ENCODE measurements at places on chromosomes 6 and 20.

DNA sequence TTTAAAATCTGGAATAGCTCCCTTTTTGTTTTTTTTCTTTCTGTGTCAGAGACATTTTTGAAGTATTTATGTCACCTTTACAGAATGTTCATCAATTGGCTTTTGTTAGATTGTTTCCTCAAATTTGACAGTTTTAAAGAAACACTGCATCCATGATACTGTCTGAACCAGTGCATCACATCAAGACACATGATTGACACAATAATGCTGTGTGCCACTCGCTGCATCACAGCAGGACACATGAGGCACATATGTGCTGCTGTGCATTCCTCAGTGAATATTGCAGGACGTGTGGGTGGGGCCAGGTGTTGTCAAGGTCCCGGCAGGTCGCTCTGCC, 37.4 kb downstream of the ERMARD start:
- no peak for DNase-seq
- no peaks in the 10 kb centered on the region for H3K36me3 ChIP-seq
- no peak overlapping the region for H3K27ac ChIP-seq
- peaks cover 15% of the 10 kb centered on the region for H3K4me1 ChIP-seq

DNA sequence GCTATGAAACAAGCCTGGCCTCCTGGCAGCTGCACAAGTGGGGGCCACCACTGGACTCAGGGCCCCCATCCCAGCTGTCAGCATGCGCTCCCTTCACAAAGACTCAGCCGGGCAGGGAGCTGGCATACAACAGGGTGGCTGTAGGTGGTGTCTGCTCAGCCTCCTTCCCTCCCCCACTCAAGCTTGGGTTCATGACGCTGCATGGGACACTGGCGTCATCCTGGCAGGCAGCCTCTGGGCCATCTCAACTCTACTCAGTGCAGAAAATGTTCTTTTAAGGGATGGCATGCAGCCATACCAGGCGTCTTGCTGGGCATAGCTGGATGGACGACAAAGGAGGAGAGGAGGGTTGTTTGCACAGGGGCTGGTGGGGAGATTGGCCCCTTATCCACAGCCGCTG, 30.5 kb downstream of the SAYSD1 start:
- peaks cover 21% of the 10 kb centered on the region for H3K4me1 ChIP-seq
- H3K27me3 ChIP-seq = peaks cover 50% of the 10 kb centered on the region
- H3K27ac ChIP-seq = no peak overlapping the region

GRCh38 chr6:167919349-167919748, 78.1 kb upstream of the KIF25 start:
- no peak for DNase-seq
- no peak overlapping the region for H3K4me3 ChIP-seq
- no peaks in the 10 kb centered on the region for H3K27me3 ChIP-seq
- peaks cover 3% of the 10 kb centered on the region for H3K36me3 ChIP-seq

DNA sequence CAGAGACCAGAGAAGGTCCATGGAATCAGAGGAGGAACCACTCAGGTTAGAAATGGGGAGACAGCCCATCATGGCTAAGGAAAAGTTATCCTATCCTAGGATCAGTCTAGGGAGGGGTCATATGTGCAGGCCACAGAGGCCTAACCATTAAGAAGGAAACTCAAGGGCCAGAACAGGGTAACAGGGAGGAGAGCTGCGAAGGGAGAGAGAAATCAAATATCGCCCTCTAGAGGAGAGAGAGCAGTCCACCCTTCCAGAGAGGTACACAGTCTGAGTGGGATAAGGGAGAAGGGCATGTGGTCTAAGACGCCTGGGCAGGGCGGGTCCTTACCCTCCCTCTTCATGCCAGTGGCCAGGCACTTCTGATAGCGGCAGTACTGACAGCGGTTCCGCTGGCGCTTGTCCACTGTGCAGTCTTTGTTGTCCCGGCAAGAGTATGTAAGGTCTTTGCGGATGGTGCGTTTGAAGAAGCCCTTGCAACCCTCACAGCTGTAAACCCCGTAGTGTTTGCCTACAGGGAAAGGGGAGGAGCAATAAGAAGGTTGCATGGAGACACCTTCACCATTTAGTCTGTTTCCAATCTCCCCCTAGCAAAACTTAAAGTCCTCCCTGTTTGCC, 2.9 kb downstream of the RXRB start:
- H3K4me3 ChIP-seq = no peak overlapping the region
- H3K4me1 ChIP-seq = peaks cover 46% of the 10 kb centered on the region
- DNase-seq = no peak
- H3K27ac ChIP-seq = peak overlapping the region; percentile 42
- peaks cover 43% of the 10 kb centered on the region for H3K36me3 ChIP-seq

- H3K27me3 ChIP-seq = peaks cover 37% of the 10 kb centered on the region
- no peak for DNase-seq
- no peak overlapping the region for H3K4me3 ChIP-seq
- H3K27ac ChIP-seq = peak overlapping the region; percentile 2
- H3K4me1 ChIP-seq = peaks cover 16% of the 10 kb centered on the region
Measured at GRCh38 chr20:17871886-17872285, 96.7 kb downstream of the SNX5 start.

GRCh38 chr20:54067606-54068174, 2.7 kb downstream of the BCAS1 start:
- no peak overlapping the region for H3K4me3 ChIP-seq
- H3K27me3 ChIP-seq = no peaks in the 10 kb centered on the region
- peak overlapping the region; percentile 34 for H3K27ac ChIP-seq
- H3K4me1 ChIP-seq = peaks cover 44% of the 10 kb centered on the region

- no peaks in the 10 kb centered on the region for H3K4me1 ChIP-seq
- H3K27ac ChIP-seq = no peak overlapping the region
- no peaks in the 10 kb centered on the region for H3K27me3 ChIP-seq
- no peak for DNase-seq
Measured at GRCh38 chr20:3111995-3112394, 27.5 kb upstream of the AVP start.

- peak overlapping the region; percentile 96 for H3K27ac ChIP-seq
- peaks cover 49% of the 10 kb centered on the region for H3K4me1 ChIP-seq
- DNase-seq = no peak
- H3K4me3 ChIP-seq = no peak overlapping the region
- H3K27me3 ChIP-seq = peaks cover 29% of the 10 kb centered on the region
- peaks cover 8% of the 10 kb centered on the region for H3K36me3 ChIP-seq
Measured at GRCh38 chr6:170146640-170147039, 144.2 kb downstream of the DLL1 start.

DNA sequence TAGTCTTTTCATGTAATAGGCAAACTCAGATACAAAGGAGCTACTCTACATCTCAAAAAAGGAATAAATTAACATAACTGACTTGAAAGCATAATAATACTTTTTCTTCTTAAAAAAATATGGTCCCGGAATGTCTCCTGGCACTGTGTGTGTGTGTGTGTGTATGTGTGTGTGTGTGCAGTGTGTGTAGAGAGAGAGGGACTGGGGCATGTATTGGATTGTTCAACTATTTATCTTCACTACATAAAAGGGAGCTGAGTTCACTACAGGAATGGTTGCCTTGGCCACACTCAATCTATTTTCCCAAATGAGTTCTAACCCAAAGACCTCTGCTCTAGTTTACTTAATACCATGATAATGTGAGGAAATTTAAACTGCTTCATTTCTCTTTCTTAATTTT, 51.1 kb downstream of the B3GAT2 start:
- no peak overlapping the region for H3K27ac ChIP-seq
- H3K27me3 ChIP-seq = peaks cover 13% of the 10 kb centered on the region
- H3K4me1 ChIP-seq = no peaks in the 10 kb centered on the region
- DNase-seq = no peak

DNA sequence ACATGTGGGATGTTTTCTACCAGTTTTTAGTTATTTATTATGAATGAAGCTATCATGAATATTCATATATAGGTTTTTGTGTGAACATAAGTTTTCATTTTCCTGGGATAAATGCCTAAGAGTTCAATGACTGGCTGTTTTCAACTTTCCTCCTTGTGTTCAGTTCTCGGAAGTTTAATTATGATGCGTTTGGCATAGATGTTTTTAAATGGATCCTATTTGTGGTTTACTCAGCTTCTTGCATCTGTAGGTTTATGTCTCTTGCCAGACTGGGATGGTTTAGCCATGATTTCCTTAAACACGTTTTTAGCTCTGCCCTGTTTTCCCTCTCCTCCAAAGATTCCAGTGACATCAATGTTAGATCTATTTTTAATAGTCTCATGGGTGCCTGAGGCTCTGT, 411.1 kb upstream of the CDH4 start:
- H3K27me3 ChIP-seq = no peaks in the 10 kb centered on the region
- H3K4me3 ChIP-seq = no peak overlapping the region
- no peaks in the 10 kb centered on the region for H3K4me1 ChIP-seq
- H3K27ac ChIP-seq = no peak overlapping the region

- H3K27ac ChIP-seq = no peak overlapping the region
- no peak for DNase-seq
- H3K27me3 ChIP-seq = peaks cover 8% of the 10 kb centered on the region
- H3K36me3 ChIP-seq = no peaks in the 10 kb centered on the region
- no peak overlapping the region for H3K4me3 ChIP-seq
Measured at GRCh38 chr6:107972413-107973096, 14.5 kb upstream of the SEC63 start.

- peaks cover 19% of the 10 kb centered on the region for H3K4me1 ChIP-seq
- peak overlapping the region; percentile 64 for H3K4me3 ChIP-seq
- no peaks in the 10 kb centered on the region for H3K36me3 ChIP-seq
- peak overlapping the region; percentile 74 for H3K27ac ChIP-seq
- H3K27me3 ChIP-seq = peaks cover 45% of the 10 kb centered on the region
Measured at GRCh38 chr6:110296241-110297025, 61.7 kb downstream of the METTL24 start.

GRCh38 chr6:163793011-163793983, 378.8 kb downstream of the QKI start:
- H3K36me3 ChIP-seq = no peaks in the 10 kb centered on the region
- no peak overlapping the region for H3K4me3 ChIP-seq
- H3K4me1 ChIP-seq = no peaks in the 10 kb centered on the region
- no peak overlapping the region for H3K27ac ChIP-seq

- no peaks in the 10 kb centered on the region for H3K4me1 ChIP-seq
- H3K36me3 ChIP-seq = no peaks in the 10 kb centered on the region
Measured at GRCh38 chr20:42270539-42270938, 652.4 kb upstream of the CHD6 start.

DNA sequence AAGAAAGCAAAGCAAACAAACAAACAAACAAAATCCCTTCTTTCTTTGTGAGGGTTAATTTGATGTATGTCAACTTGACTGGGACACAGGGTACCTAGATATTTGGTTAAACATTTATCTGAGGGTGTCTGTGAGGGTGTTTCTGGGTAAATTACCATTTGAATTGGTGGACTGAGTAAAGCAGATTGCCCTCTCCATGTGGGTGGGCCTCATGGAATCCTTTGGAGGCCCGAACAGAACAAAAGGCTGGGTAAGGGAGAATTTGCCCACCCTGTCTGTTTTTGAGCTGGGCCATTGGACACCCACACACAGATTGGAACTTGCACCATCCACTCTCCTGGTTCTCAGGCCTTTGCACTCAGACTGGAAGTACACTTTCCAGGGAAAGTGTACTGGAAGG, 628.8 kb upstream of the CITED2 start:
- H3K27ac ChIP-seq = no peak overlapping the region
- no peak overlapping the region for H3K4me3 ChIP-seq
- H3K36me3 ChIP-seq = no peaks in the 10 kb centered on the region
- no peak for DNase-seq

DNA sequence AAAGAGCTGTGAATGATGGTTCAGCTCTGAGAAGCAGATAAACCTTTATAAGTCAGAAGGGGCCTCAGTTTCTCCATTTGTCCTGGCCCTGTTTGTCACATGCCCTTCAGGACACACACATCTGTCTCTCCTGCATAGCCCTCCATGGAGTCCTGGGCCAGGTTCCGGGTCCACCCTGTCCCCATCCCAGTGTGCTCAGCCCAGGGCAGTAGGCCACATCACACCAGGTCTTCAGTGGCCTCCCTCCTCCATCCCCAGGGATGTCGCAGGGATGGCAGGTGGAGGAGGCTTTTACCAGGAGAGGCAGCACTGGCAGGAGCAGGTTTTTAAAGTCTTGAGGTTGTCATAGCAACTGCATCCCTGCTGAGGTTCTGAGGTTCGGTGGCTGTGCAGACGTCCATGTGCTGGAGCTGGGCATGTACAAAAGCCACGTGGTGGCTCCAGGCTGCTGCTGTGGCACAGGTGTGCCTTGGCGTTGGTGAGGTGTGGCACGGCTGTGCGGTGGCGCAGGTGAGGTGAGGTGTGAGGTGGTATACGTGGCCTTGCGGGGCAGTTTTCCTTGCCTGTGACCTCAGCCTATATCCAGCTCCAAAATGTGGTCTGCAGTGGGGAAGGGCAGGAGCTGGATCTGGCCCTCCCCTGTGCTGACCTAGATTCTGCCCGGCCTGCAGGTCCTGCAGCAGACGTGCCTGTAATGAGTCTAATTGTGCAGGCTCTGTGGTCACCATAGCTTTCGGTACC, 8.0 kb upstream of the NPBWR2 start:
- H3K27me3 ChIP-seq = no peaks in the 10 kb centered on the region
- no peak overlapping the region for H3K27ac ChIP-seq
- H3K36me3 ChIP-seq = no peaks in the 10 kb centered on the region
- no peak overlapping the region for H3K4me3 ChIP-seq
- peak; percentile 38 for DNase-seq

GRCh38 chr6:27591699-27592480, 119.0 kb upstream of the ZNF184 start:
- no peak overlapping the region for H3K4me3 ChIP-seq
- H3K27me3 ChIP-seq = peaks cover 22% of the 10 kb centered on the region
- no peak for DNase-seq
- peaks cover 2% of the 10 kb centered on the region for H3K4me1 ChIP-seq
- H3K36me3 ChIP-seq = no peaks in the 10 kb centered on the region

DNA sequence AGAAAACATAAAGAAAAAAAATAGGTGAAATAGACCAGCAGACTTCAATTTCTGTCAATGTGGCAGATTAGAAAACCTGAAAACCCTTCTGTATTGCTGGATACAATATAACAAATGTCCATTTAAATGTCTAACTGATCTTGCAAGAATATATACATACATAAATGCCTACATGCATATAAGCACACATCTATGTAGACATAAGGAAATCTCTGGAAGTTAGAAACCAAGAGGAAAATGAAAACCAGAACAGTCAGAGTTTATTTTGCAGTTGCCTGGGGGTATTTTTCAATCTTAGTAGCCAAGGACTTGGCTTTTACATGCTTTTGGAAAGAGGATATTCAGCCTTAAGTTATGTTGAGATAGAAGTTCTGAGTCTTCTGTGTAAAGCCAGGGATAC, 184.0 kb downstream of the RPS12 start:
- H3K36me3 ChIP-seq = no peaks in the 10 kb centered on the region
- no peak for DNase-seq
- H3K27ac ChIP-seq = no peak overlapping the region
- no peaks in the 10 kb centered on the region for H3K4me1 ChIP-seq

Measured in activated CD8-positive, alpha-beta memory T cell treated with anti-CD3 and anti-CD28 coated beads, Interleukin-2, amount 10 ng/mL, durations not matched to agents 7 days and 5 days (primary cell).